Stimulated activated CD8-positive, alpha-beta memory T cell treated with anti-CD3 and anti-CD28 coated beads, Interleukin-4, amount 100 ng/mL, for 1 hour (primary cell): ENCODE measurements at places on chromosomes 11 and 22.

GRCh38 chr22:45887202-45888131 lies 89.5 kb downstream of the WNT7B start:
- DNase-seq, result no peak

GRCh38 chr22:39722501-39722900 lies 151.9 kb downstream of the CACNA1I start:
- no peak for DNase-seq

DNA sequence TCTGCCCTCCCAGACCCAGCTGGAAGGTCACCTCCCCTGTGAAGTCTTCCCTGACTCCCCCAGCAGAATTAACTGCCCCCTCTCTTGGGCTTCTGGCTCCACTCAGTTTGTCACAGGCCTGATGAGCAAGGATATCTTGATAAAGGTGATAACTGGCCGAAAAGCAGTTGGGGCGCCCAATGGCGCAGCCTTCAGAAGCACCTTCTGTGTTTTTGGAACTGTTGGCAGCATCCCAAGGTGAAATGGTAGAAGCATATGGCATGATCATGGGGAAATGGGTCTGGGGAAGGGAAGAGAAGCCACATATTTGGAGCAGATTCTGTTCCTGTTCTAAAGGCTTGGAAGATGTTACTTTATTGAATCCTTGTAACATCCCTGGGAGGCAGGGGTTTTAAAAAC lies 2.8 kb upstream of the TAB1 start:
- no peak for DNase-seq

DNA sequence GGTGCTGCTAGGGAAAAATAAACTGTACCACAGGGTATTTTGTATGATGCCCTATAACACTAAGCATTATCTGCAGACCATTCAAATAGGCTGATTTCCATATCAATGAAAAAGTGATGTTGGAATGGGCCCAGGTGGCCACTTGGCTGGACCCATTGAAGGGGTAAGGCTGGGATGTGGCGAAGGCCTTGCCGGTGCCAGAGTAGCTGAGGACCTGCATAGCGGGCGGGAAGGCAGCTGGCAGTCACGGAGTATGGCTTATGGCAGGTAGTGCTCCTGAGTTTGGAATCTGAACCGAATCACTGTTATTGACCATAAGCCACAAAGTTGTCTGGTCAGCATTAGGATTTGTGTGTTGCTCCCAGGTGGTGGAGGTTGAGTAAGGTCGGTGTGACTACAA lies 131.0 kb downstream of the MICAL2 start:
- DNase-seq, result no peak

DNA sequence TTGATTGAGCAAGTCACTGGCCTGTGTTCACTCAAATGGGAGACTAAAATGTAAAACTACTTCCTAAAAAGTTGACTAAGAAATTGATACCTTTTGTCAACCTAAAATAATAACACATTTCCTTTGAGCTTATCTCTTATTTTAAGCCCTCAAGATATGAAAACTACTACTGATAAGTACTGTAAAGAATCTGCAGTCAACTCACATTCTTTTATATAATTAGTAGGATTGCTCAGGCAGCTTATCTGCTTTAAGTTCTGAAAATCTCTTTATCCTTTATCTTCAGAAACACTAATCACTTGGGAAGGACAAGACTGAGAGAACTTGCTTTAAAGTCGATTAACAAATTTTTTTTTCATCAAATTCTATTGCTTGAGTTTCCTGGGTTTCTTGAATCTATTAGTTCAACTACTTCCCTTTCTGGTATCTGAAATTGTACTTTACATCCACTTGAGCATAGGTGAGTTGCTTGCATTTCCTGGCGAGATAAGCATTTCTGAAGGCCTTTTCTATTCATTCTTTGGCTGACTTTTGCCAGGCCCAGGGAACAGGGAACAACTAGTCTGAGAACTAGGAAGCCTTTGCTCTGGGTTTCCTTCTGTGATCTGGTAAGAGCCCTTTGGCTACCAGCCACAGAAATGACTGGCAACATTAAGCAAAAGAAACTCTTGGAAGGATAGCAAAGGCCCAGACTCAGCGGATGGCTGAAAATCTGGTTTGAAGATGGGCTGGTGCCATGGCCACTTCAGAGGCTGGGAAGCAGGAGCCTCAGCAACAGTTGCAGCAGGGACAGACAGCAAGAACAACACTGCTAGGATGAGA lies 19.3 kb upstream of the CSRP3 start:
- no peak for DNase-seq

- DNase-seq, result no peak
Observed at GRCh38 chr11:15291885-15292284, 177.2 kb downstream of the INSC start.

- no peak for DNase-seq
Observed at GRCh38 chr11:84413549-84413948, 1127.4 kb upstream of the CCDC90B start.

GRCh38 chr11:2674658-2675131 lies 25.1 kb downstream of the KCNQ1OT1 start:
- DNase-seq, result no peak

GRCh38 chr11:121907379-121907778 lies 208.6 kb downstream of the BLID start:
- DNase-seq, result no peak

GRCh38 chr22:19446603-19447329 lies 745 bp downstream of the C22orf39 start:
- no peak for DNase-seq

DNA sequence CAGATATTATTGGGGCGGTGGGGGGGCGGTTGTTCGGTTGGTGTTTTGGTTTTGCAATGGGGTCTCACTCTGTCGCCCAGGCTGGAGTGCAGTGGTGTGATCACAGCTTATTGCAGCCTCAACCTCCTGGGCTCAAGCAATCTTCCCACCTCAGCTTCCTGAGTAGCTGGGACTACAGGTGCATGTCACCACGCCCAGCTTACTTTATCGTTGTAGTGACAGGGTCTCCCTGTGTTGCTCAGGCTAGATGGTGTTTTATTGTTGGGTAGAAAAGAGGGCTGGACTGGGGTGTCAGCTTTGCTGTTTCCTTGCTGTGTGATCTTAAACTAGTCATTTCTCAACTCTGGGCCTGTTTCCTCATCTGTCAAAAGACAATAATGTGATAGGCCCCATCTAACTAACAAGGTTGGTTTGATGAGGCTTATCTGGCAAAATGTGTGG lies 17.5 kb upstream of the MYH9 start:
- no peak for DNase-seq

- DNase-seq, result no peak
Observed at GRCh38 chr11:111871693-111872161, 346 bp upstream of the ALG9 start.

- DNase-seq, result no peak
Observed at GRCh38 chr11:13661074-13661623, 7.3 kb upstream of the FAR1 start.

DNA sequence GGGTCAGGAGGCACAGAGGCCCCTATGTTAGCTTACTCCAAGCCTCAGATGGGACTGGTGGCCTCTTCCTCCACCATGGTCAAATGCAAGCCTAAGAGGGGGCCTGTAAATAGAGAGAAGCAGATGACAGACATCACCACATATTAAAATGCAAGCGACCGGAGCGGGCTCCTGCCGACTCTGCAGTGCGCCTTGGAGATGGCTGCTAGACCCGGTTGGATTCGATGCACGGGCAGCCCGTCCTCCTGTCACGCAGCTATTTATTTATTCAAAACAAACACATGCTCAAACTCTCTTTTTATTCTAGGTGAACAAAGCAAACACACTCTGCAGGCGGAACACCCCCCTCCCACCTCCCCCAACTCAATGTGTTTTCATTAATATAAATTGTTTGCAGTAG lies 208.0 kb downstream of the DSCAML1 start:
- no peak for DNase-seq

- no peak for DNase-seq
Observed at GRCh38 chr11:120632579-120632978, 121.0 kb downstream of the GRIK4 start.

DNA sequence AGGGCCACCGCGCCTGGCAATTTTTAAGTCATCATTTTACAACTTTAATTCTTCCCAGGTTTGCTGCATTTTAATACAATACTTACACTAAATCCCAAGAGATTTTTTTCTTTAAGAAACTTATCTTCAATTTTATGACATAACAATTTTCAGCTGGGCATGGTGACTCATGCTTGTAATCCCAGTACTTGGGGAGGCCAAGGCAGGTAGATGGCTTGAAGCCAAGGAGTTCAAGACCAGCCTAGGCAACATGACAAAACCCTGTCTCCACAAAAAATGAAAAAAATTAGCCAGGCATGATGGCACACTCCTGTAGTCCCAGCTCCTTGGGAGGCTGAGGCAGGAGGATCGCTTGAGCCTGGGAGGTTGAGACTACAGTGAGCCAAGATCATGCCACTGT lies 38.8 kb downstream of the CLDN25 start:
- no peak for DNase-seq

DNA sequence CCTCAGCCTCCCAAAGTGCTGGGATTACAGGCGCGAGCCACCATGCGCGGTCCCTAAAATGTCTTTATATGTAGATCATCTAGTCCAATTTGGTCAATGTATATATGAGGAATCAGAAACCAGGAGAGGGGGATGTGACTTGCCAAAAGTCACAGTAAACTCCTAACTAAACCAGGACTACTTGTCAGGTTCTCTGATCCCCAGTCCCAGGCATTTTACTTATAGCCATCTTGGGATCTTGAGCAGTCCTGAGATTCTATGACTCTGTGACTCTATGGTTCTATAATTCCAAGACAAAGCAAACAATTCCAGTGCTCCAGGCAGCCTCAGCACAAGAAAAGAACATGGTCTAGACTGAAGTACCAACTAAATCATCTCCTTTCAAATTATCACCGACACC lies at the start of gene MS4A5:
TSS of gene MS4A5 (plus strand) at position 301 of the 400 bp plus-strand sequence. CDS start 103 bp downstream, outside the sequence.
- no peak for DNase-seq

DNA sequence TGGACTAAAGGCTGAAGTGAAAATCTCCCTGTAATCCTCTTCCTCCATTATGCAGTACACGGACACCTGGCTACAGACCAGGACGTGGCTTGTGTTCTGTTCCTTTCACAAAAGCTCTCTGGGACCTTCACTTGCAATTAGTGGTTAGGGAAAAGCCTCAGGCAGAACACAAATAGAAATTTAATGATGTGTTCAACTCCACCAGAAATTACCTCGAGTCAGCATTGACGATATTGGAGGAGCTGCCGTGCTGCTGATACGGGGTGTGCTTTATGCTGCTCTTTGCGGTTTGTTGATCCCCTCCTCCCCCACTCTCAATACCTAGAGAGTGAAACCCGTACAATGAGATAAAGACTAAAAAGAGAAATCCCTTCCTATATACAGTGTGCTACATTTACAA lies 48.9 kb downstream of the POLD3 start:
- DNase-seq, result no peak

GRCh38 chr11:44029977-44030911 lies 17.5 kb upstream of the ACCSL start:
- no peak for DNase-seq

- DNase-seq, result no peak
Observed at GRCh38 chr11:11668781-11669180, 47.0 kb upstream of the GALNT18 start.

DNA sequence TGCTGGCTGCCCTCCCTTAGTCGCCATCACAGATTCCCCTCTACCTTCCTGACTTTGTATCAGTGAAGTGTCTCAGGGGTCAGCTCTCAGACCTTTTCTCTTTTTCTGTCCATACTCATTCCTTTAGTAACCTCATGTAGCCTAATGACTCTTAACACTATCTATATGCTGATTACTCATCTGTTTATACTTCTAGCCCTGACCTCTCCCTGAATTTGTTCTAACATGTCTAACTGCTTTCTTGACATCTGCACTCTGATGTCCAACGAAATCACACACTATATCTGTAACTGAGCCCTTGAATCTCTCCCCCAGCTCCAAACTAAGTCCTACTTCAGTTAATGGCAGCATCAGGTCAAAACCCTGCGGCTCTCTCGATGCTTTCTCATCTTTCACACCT lies 135.8 kb upstream of the TIMP3 start:
- no peak for DNase-seq

DNA sequence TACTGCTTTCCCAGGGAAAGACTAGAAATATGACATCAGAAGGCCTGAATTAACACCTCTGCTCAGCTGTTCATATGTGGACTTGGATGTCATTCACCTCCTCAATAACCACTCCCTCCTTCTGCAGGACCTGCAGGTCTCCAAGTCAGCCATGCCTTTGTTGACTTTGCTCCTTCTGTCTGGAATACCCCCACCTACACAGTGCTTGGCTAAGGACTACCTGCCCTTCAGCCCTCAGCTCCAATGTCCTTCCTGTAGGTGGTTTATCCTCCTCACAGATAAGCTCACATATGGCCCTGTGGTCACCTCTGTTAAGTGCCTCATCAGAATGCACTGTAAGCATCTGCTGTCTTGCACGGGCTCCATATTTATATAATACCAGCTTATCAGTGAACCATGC lies 26.4 kb upstream of the FAT3 start:
- no peak for DNase-seq

DNA sequence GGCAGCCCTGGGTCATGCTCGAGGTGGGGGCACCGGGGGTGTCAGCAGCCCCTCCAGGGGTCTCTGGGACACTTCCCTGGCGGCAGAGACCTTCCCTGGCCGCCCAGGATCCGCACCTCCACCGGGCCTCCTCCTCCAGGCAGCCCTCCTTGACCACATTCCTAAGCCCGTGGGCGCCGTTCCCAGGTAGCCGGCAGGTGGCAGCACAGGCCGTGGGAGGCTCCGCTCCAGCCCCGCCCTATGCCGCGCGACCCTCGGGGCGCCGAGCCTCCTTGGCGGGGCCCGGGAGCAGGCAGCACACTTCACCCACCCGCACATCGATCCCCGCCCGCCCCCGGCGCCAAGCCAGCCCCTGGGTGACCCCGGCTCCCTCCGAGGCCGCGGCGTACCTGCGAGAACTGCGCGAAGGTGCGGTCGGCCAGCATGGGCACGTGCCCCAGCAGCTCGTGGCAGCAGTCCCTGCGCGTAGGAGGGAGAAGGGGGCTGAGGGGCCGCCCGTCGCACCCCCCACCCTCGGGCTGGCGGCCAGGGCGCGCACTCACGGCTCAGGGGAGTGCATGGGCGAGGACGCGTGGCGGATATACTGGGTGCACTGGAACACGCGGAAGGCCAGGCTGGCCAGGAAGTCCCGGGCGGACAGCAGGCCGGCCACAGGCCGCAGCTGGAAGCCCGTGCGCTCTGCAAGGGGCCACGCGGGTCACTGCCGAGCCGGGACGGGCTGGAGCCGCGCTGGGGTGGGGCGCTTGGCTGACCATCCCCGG lies 5.3 kb upstream of the INS start:
- no peak for DNase-seq

GRCh38 chr11:69705351-69705811 lies 1.6 kb upstream of the FGF19 start:
- no peak for DNase-seq

DNA sequence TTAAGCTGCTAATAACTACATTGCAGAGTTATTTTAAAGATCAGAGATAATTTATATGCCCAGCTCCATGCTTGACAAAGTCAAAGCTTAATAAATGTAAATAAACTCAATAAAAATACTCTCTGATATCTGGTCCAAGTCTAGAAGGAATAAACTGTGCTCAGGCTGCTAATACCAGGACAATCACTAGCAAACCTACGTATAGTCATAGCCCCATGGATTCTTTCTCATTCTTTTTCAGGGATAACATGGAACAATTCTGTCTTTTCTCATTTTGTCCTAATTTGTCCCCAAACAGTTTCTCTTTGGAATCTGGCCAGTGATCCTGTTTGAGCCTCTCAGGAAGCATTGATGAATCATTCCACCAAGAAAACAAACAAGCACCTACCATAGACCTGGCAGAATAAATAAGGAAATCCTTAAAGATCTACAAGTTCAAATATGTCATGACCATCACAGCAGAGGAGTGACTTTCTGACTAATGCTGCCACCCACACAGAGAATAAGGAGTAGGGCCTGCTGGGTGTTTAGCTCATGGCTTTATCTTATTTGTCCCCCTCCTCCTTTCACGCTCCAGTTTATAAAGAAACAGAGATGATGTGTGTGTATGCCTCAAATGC lies 14.1 kb upstream of the B3GNT6 start:
- no peak for DNase-seq
